Fibroblast of mammary gland (primary cell): ENCODE measurements at places on chromosomes 3 and 15.

DNA sequence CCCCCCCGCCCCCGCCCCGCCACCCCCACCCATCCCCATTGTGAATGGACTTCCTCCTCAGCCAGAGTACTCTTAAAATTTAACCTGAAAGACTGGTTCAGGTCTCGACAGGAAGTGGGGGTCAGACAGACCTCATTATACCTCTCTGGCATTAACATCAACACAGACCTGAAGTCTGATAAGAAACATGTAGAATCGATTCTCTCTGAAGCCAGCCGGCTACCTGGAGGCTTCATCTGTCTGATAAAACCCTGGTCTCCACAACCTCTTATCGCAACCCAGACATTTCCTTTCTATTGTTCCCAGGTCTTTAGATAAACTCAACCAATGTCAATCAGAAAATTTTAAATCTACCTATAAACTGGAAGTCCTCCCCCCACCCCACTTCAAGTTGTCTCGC lies 42.6 kb downstream of the SLCO2A1 start:
- no peak for DNase-seq

DNA sequence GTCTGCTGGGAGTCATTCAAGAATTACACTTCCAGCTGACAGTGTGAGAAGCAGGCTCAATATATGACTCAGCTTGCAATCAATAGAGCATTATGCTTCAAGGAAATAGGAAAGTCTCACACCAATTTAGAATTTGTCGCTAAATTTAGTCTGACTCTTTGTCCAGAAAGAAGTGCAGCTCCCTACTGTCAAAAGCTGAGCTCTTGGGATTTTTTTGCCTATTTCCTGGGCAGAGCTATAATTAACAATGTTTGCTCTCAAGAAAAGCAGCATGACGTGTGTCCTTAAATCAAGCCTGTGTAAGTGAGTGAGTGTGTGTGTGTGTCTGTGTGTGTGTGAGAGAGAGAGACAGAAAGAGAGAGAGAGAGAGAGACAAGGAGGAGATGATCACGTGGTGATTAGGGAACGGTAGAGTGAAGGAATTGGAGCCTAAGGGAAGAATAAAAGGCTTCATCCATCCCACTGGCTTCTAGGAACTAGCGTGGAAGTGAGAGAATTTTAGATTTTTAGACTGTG lies 16.4 kb upstream of the SLC35G2 start:
- peak; percentile 29 for DNase-seq

DNA sequence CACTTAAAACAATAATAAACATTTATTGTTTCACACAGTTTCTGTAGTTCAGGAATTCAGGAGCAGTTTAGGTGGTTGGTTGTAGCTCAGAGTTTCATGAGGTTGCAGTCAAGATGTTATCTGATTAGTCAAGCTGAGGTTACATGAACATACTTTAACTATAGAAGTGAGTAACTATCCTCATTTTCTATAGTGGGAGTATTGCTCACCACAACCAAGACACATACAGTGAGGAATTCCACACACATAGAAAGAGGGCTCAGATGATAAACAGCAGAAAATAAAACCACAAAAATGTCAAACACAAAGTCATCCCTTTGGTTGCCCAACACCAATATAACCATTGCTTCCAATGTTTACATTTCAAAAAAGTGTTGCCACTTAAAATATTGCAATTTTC lies 13.6 kb downstream of the SCN11A start:
- peak; percentile 60 for DNase-seq

DNA sequence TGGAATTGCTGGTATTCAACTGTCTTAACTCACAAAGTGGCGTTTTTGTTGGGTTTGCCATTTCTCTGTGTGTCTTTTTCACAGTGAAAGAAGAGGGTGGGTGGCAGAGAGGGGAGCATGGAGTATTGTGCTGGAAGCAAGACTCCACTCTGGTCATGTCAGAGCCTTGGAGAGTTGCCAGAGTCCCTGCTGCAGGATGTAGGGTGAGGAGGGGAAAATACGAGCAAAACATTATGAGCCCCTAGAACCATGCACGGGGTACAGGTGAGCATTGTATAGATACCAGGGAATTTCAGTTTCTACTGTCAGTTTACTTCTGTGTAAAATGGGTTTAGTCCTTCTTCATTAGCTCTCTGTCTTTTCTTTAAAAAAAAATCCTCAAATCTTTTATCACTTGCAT lies 249.9 kb downstream of the CACNA2D3 start:
- DNase-seq = no peak

DNA sequence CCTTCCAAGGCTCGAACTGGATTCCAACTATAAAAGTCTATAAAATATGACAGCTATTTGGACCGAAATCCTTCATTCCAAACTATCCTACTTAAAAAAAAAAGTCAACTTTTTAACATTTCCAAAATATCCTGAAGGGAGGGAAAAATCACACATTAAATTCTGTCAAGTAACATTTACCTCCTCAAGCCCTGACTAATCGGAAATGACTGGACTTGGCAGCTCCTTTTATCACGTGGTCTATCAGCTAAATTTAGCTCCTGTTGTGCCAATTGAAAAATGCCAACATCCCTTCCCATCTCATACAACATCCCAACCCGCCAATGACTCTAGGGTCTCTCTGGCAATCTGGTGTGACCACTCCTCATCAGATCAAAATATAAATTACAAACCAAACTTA lies 297.9 kb downstream of the FHIT start:
- peak; percentile 61 for DNase-seq

GRCh38 chr3:174442302-174442682 lies 416.8 kb upstream of the NAALADL2 start:
- peak; percentile 22 for DNase-seq

DNA sequence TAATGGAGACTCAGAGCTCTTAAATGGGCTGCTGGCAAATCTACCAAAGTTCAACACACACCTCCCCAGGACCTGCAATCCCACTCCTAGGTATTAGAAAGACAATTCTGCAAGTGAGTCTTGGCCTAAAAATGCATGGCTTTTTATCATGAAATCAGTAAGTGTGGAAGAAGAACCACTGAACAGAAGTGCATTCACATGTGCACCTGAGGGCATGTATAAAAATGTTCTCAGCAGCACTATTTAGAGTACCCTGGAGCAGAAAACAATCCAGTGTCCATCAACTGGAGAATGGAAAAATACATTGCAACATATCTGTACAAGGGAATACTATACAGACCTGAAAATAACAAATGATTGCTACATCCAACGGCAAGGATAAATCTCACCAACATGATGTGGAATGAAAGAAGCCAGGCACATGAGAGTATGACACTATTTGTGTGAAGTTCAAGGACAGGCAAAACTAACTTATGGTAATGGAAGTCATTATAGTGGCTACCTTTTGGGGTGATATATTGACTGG lies 8.1 kb upstream of the SLC6A1 start:
- no peak for DNase-seq

GRCh38 chr3:72728958-72729467 lies 119.2 kb downstream of the SHQ1 start:
- DNase-seq = no peak

DNA sequence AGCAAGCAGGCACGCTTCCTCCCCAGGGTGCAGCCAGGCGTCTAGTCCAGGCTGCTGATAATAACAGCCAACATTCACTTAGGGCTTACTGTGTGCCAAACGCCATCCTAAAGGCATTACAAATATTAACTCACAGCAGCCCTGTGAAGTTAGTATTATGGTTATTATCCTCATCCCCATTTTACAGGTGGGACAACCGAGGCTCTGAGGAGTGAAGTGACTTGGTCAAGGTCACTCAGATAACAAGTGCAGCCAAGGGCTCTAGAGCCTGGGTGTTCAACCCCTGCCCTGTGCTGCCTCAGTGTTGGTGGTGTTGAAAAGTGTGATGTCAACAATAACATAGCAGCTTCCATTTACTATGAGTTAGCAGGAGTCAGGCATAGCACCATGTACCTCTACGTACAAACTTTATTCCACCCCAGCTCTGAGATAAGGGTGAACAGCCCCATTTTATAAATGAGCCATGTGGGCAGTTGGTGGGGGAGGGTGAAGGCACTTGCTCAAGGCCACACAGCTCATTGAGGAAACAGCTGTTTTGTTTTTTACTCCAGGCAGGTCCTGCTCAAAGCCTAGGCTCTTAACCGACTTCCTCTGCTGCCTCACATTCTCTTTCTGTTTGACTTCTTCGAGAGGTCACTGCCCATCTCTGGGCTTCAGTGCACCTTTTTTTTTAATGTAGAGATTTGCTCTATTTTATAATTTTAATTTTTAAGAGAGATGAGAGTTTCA lies 24.0 kb upstream of the TRH start:
- DNase-seq = no peak

- peak; percentile 78 for DNase-seq
Measured at GRCh38 chr15:85316244-85316934, 64.0 kb upstream of the AKAP13 start.

DNA sequence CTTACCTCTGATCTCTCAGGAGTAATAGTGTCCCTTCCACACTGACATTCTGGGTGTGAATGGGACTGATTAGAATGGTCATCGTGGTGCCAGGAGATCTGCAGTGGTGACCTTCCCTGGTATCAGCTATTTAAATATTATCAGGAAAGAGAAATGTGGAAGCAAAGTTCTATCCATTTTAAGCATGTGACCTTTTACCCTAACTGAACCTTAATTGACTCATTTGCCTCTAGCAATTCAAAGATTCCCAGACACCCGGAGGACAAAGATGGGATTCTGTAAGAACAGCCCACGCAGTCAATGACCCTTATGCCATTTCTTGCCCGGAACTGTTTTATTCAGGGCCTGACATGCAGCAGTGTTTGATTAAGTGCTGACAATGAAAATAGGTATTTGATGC lies 10.3 kb downstream of the LIPC start:
- DNase-seq = peak; percentile 82

GRCh38 chr3:34132069-34132692 lies 333.8 kb downstream of the PDCD6IP start:
- no peak for DNase-seq

GRCh38 chr3:55818485-55818884 lies 331.4 kb upstream of the WNT5A start:
- DNase-seq = no peak

- no peak for DNase-seq
Measured at GRCh38 chr15:68621535-68621934, 42.7 kb downstream of the CORO2B start.

DNA sequence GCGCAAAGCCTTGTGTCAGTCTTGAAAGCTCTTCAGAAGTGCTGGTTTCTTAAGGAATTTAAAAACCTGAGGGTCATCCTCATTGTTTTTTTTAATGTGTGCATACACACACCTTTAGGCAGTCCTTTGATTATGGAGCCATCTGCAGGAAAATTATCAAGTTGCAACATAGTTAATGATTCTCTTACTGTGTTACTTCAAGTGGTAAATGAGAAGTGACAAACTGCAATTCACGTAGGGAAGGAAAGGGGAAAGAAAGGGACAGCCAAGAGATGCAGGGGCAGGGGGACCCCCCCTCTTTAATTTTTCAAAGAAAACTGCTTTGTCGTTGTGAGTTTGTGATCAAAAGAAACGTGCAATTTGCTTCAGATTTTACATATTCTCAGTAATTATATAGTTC lies 162.4 kb upstream of the CGNL1 start:
- peak; percentile 75 for DNase-seq

DNA sequence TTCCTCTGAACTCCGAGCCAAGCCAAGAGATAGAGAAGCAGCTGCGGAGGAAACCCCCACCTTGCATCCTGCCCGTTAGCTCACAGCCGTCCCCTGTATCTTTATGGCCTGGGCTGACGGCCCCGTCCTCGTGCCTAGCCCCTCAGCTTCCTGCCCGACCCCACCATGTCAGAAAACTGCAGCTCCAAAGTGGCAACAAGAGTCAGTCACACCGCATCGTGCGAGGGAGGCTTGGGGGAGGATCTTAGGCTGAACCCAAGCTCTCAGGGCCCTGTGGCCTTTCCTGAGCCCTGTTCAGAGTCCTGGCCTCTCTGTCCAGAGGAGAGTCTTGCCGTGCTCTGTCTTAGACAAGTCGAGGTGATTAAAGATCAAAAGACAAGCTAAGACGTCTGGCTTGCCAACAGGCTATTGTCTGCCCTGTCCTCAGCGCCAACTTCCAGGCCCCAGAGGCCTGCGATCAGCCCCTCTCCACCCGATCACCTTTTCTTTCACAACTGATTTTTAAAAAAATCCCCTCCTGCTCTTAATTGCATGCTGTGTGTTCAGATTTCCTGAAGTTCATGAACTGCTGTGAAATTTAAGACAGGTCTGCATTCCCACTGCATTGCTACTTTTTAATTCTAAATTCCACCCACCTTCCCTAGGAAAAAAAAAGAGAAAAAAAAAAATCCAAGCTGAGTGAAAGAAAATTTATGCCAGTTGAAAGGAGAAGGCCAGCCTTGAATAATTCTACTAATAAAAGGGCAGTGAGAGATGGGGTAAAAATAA lies 89.7 kb upstream of the WNT5A start:
- no peak for DNase-seq

DNA sequence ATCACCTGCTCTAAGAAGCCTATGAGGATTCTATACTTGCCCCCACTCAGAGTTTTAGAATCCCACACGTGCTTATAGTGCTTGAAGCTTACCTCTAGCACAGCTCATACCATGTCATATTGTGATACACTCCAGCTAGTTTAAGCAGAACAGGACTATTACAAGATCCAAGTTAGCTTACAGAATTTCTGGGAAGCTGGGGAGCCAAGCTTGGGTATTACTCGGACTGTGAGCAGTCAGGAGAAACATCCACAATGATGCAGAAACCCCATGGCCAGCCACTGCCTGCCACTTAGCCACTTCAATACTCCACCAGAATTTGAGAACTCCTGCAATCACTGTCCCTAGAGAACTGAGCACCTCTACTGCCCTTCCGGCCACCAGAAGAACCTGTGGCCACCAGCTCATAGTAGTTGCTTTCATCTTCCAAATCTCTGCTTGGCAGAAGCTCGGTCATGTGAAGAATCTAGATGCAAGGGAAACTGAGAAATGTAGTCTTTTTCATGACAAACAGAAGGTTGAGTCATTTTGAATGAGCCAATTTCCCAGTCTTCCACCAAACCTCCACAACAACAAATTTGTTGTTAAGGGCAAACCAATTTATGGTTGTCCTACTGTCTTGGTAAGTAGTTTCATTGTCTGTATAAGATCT lies 27.7 kb upstream of the SSR3 start:
- DNase-seq = peak; percentile 20

DNA sequence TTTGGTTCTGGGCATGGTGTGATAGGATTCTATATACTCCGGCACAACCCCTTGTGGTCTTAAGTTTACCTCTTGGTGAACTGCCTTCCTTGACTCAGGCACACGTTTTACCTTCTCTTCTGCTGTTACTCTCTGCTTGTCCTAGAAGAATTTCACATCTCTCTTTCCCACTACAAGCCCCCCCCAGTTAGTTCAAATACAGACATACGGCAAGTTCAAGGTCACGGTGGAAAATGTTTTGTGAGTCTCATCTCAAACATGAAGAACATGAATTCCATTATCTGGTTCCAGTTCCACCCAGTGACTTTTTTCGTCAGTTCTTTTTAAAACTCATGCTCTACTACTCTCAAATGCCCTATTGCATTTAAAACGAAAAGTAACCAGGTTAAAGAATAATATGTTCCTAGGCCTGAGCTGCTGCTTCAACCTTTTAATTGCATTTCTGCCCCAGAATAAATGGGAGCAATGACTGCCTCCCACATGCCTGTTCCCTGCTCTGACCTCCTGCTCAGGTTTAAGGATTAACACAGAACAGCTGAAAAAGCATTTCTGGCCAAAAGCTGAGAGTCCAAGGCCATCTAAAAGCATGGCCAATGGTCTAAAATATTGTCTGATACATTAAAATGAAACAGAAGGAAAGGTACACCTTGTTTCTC lies 132.8 kb downstream of the OSBPL10 start:
- no peak for DNase-seq

GRCh38 chr3:33791477-33792166 lies 6.8 kb upstream of the PDCD6IP start:
- peak; percentile 83 for DNase-seq
